ENCODE measurements at places on chromosomes 7 and 10.
A peak's percentile ranks its signal among the peaks of the same experiment; 100 is the strongest.

- no peak for DNase-seq
Observed at GRCh38 chr10:24963521-24964041, 11.2 kb upstream of the PRTFDC1 start.

DNA sequence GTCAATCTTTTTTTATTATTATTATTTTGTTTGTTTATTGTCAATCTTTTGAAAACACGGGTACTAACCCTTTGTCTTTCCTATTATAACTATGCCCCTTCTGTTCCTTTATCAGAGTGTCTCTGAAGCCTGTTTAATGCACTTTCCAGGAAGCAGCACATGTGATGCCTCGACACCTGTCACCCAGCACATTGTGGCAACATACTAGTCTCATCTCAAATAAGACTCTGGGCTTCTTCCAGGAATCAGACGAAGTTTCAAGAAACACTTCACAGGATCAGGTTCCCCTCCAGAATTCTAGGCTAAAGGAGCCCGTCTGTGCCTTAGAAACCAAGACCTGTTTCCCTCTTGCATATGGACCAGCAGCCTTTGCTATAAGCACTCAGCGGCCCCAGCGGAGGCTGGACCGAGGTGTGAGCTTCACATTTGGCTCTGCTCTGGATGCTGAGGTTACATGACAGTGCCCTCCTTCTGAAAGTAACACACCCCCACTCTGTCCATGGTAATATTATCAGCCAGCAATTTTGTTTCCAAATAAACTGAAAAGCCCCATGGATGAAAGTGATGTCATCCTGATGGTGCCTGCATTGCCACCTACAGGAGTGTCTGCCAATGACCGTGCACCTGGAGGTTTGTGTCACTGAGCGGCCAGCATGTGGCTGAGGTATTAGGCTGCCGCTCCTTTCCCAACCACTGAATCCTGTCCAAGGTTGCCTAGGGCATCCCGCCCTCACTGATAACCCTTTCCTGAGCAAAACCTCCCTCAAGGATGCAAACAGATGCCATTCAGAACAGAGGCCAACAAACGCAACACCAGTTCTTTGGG is 38.1 kb downstream of the MKI67 start:
- no peak for DNase-seq

DNA sequence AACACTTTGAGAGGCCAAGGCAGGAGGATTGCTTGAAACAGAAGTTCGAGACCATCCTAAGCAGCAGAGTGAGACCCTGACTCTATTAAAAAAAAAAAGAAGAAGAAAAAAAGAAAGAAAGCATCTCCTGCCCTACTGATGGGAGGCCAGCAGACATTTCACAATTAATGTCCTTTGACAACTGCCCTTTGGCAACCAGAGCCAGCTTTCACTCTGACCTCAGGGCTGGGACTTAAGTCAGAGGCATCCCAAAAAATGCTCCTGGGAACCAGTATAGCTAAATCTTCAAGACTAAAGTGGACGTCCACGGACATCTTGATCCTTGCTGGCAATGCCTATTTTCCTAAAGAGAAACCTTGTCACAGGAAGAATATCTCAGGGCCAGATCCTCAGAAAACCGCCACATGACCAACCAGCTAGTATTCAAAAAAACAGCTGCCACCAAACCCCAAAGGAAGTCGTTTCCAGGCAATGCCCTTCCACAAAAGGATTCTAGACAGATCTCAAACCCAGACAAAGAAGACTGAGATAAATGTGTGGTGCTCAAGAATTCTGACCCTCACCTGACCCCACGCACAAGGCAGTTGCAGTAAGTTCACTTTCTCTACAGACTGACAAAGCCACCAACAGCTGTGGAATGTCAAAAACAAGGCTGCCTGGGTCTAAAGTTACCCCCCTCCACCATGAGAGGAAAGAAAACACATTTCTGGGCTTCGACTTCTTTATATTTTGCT is 18.4 kb downstream of the GFRA1 start:
- DNase-seq = no peak

- DNase-seq = no peak
Observed at GRCh38 chr10:69468751-69469089, 17.5 kb downstream of the TSPAN15 start.

- DNase-seq = peak; percentile 59
Observed at GRCh38 chr10:106557951-106558733, 606.4 kb downstream of the SORCS1 start.

GRCh38 chr7:106767078-106767477 is 98.0 kb upstream of the PIK3CG start:
- DNase-seq = peak; percentile 39

DNA sequence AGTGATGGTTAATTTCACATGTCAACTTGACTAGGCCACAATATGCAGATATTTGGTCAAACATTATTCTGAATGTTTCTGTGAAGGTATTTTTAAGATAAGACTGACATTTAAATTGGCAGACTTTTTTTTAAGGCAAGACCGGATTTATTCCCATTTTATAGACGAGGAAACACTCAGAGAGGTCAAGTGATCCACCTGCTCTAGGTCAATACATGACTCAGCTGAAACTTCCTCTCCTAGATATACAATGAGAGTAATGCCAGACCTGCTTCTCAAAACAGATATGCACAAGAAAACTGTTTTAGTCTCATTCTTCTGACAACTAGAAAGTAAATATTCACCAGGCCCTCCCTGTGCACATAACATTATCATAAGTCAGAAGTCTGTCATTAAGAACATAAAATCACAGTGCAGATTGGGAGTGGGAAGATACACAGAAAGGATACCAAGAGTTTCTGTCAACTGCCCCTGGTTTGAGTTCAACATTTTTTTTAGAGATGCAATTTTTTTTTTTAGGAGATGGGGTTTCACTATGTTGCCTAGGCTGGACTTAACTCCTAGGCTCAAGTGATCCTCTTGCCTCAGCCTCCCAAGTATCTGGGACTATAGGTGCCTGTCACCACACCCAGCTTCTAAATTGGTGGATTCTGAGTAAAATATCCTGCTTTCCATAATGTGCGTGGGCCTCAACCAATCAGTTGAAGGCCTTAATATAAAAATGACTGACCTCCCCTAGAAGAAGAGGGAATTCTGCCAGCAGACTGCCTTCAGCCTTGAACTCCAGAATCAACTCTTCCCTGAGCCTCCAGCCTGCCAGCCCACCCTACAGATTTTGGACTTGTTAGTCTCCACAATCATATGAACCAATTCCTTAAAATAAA is 121.4 kb downstream of the ZFAND4 start:
- no peak for DNase-seq
